MCF 10A (cell line): ENCODE measurements at places on chromosomes 2 and 18. TPM values are rescaled to one million over a fixed set of nuclear protein-coding genes. Genes with fewer than 3 reads are reported as not detected.

Gene CHRNG
- not detected in 2 replicates for total RNA-seq

Gene PLGLB1
- 0.74 and 0.84 TPM in 2 replicates for total RNA-seq

Gene CCDC121
- 0.61 and 2.3 TPM in 2 replicates for total RNA-seq

- DNase-seq: no peak
Measured at GRCh38 chr2:206063635-206064034, 22.3 kb downstream of the INO80D start.

- DNase-seq: no peak
Measured at GRCh38 chr2:144370937-144371584, 148.9 kb downstream of the ZEB2 start.

- no peak for DNase-seq
Measured at GRCh38 chr2:151668737-151669136, 65.5 kb downstream of the NEB start.

DNA sequence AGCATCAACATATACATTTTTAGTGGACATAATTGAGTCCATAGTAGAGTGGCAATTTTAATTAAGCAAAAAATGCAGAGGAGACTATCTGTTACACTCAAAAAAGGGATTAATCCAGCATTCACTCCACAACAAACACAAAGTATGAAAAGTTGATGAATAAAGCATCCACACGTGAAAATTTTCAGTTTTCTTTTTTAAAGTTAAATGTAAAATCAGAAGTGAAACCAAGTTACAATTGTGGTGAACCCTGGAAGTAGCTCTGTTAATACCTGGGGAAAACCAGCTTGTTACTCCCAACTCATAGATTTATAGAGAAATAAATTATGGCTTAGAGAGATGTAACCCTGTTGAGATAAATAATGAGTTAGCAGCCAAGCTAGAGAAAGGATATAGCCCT lies 807.8 kb downstream of the TRIB2 start:
- no peak for DNase-seq

GRCh38 chr2:21220930-21221329 lies 97.2 kb downstream of the TDRD15 start:
- peak; percentile 46 for DNase-seq

DNA sequence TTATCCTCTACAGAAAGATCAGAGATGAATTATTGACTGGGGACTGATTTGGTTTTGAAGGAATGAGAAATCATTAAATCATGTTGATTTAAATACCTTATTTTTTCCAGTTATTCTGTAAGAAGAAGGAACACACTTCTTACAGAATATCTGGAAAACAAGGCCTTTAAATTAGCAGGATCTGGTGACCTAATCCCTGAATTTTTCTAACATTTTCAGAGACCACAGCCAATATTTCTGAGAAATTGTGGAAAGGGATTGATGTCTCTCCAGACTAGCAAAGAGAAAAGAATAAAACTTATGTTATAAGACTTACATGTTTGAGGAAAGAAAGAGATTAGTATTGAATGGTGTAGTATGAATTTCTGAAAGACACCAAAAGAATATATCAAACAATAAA lies 104.0 kb downstream of the KCNE4 start:
- no peak for DNase-seq
